ENCODE measurements at places on chromosomes 1 and 21.

DNA sequence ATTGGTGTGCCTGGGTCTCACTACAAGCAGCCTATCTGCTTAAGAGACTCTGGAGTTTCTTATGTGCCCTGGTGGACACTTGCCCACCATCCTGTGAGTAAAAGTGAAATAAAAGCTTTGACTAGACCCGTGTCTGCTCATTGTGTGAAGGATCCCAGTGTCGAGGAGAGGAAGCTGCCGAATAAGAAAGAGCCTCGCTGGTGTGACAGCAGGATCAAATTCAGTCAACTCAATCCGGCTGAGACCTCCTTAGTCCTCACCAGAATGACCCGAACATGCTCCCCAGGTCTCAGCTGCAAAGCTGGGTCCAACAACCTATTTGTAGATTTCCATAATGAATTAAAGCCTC lies 14.8 kb downstream of the CD2 start:
- DNase-seq: no peak

GRCh38 chr1:79457562-79458224 lies 451.2 kb upstream of the ADGRL4 start:
- no peak for DNase-seq

GRCh38 chr1:235867903-235868469 lies 1.3 kb upstream of the LYST start:
- no peak for DNase-seq

DNA sequence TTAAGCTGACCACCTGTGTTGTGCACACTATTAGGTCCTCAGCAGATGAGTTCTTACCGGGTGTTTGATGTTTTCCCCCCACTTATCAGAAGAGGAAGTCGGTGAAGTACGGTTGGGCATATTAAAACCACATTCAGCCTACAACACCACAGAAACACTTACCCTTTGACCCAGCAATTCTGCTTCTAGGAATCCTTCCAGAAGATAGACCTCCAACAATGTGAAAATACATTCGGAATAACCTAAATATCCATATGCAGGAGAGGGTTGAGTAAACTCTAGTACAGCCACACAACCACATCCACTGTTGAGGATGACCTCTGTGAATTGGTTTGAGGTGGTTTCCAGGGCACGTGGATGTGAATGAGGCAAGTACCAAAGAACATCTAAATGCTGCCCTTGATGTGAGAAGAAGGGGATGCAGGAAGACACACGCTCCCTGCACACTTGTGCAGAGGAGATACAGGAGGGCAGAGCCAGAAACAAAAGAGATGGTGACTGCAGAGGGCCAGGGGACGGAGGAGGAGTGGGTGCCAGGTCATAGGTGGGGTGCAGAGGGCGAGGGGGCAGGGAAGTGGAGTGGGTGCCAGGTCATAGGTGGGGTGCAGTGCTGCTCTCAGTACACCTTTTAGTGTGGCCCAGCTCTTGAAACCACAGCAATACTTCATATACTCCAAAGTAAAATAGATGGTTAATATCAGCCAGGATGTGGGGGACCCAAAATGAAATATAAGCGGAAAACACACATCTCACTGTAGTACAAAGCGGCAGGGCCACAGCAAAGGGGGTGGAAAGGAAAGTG lies 12.8 kb downstream of the ADARB1 start:
- DNase-seq: no peak

Measured in NCI-H2081 treated with DMSO at 0.1 percent for 48 hours (cell line).